ENCODE measurements at places on chromosomes 7 and 10.

- no peak for DNase-seq
These were observed 97.5 kb downstream of the MICALL2 start for GRCh38 chr7:1361756-1362125.

- no peak for DNase-seq
These were observed 230.9 kb downstream of the KLF6 start for GRCh38 chr10:3554121-3554522.

GRCh38 chr10:121137533-121137932 is 286.4 kb downstream of the WDR11 start:
- no peak for DNase-seq

- DNase-seq: no peak
These were observed 1162.2 kb downstream of the TYW1 start for GRCh38 chr7:68158686-68159295.

GRCh38 chr7:91865511-91865910 is 15.0 kb downstream of the MTERF1 start:
- no peak for DNase-seq

Data from HTR-8/SVneo (cell line).